WERI-Rb-1 (cell line): ENCODE measurements at places on chromosomes 5 and 9.
A peak's percentile ranks its signal among the peaks of the same experiment; 100 is the strongest.

DNA sequence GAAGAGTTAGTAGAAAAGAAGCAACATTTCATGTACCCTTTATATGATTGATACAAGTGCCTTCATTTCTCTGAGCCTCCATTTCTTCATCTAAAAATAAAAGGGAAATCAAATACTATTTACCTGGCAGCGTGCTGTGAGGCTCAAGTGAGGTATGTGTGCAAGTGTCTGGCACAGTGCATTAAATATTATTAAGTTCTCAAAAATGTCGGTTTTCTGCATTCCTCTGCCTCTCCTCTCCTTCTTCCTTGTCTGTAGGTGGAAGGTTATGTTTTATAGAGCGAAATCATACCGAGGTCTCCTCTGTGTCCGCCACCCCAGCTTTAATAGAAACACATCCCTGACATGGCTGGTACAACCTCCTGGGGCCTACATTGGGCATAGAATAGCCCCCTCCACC, 93.0 kb downstream of the FGF18 start:
- DNase-seq: no peak

GRCh38 chr9:32378496-32378895, 5.9 kb upstream of the ACO1 start:
- DNase-seq: peak; percentile 30

DNA sequence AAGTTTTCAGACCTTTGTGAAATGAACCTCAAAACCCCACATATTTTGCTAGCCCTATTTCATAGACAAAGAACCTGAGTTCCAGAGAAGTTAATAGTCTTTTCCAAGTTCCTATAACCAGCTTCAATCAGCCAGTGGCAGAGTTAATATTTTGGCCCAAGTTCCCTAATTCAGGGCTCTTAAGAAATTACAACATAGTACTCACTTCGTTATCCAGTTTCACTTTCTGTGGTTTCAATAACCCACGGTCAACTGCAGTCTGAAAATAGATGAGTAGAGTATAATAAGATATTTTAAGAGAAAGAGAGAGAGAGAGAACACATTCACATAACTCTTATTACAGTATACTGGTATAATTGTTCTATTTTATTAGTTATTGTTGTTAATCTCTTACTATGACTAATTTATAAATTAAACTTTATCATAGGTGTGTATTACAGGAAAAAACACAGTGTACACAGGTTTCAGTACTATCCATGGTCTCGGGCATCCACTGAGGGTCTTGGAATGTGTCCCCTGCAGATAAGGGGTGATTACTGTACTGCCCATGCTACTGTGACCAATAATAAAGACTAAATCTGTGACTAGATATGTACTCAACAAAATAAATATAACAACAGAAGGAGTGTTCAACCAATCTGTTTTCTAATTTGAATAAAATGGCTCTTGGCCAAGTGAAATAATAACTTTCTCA, 9.3 kb upstream of the MYOT start:
- no peak for DNase-seq

DNA sequence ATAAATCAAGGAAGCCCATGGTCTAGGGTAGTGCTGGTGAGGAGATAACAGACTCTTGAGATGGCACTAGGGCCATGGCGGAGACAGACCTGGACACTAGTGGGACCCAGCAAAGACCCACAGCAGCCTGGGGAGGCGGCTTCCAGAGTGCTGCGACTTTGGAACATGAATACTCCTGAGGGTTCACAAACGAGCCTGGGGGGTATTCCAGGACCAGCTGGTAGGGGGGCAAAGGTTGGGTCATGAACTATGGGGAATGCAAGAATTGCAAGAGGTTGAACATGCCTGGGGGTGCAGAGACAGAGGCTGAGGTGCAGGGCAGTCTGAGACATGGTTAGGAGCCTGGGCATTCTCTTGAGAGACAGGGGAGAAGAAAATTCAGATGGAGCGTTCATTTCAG, 43.8 kb upstream of the SPTLC1 start:
- DNase-seq: no peak

- DNase-seq: no peak
Measured at GRCh38 chr5:172410662-172411483, 43.5 kb downstream of the SH3PXD2B start.

DNA sequence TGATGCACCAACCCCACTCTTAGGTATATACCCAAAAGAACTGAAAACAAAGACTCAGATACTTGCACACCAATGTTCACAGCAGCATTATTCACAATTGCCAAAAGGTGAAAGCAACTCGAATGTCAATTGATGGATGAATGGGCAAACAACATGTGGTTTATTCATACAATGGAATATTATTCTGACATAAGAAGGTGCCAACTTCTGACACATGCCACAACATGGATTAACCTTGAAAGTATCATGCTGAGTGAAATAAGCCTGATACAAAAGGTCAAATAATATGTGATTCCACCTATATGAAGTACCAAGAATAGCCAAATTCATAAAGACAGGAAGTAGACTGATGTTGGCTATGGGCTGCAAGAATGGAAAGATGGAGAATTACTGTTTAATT, 35.0 kb downstream of the CTNND2 start:
- no peak for DNase-seq

GRCh38 chr9:1049641-1050040, 516 bp upstream of the DMRT2 start:
- no peak for DNase-seq

DNA sequence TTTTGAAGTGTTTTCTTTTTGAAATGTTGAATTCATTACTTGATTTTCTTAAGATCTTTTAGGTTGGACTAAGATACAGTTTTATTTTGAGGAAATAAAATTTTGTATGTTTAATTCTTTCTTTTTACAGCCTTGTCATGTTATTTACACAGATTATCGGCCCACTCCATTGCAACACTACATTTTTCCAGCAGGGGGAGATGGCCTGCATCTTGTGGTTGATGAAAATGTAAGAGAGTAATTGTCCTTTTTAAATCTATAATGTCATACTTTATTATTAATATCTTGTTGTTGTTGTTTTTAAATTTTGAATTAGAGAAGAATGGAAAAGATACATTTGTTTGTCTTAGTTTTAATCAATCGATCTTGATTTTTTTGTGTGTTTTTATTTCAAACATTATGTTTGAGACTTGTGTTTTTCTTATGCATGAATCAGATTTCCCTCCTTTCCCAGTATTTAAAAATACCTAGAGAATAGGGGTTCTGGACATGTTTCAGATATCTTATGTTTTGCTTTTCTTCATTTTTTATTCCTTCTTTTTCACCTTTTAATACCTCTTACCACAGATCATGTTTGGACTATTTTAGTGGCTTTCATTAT, 36.7 kb downstream of the MTREX start:
- DNase-seq: peak; percentile 40

DNA sequence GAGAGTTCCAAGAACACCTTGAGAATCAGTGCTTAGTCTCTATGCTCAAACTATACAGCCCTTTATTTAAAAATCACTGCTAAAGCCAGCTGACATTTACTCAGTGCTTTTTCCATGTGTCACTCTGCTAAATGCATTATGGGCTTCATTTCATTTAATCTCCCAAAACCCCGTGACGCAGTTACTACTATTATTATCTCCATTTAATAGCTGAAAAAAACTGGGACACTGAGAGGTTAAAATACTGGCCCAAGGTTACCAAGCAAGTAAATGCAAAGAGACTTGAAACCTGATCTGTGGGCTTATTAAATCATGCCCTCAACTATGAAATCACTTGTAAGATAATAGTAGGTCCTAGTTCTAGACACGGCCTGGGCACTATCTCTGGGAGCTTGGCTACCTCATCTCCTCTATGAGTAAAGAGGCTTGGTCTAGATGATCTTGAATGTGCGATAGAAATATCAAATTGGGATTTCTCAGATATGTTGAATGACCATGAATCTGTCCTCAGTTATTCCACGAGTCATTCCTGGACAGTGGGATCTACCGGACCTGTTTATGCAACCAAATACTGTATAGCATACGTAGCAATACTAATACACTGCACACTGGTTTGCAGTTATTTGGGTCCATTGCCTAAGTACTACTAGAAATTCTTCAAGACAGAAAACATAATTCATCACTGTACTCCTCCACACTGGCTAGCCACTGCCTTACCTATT, 32.3 kb downstream of the MARCHF11 start:
- no peak for DNase-seq

GRCh38 chr9:91758491-91758981, 191.5 kb downstream of the ROR2 start:
- peak; percentile 84 for DNase-seq

- no peak for DNase-seq
Measured at GRCh38 chr9:91148306-91148705, 213.4 kb downstream of the AUH start.
